ENCODE measurements at places on chromosomes 6 and 20. TPM values are rescaled to one million over a fixed set of nuclear protein-coding genes. Genes with fewer than 3 reads are reported as not detected.

GRCh38 chr6:33802186-33802958, 1.4 kb downstream of the MLN start:
- DNase-seq, result no peak

DNA sequence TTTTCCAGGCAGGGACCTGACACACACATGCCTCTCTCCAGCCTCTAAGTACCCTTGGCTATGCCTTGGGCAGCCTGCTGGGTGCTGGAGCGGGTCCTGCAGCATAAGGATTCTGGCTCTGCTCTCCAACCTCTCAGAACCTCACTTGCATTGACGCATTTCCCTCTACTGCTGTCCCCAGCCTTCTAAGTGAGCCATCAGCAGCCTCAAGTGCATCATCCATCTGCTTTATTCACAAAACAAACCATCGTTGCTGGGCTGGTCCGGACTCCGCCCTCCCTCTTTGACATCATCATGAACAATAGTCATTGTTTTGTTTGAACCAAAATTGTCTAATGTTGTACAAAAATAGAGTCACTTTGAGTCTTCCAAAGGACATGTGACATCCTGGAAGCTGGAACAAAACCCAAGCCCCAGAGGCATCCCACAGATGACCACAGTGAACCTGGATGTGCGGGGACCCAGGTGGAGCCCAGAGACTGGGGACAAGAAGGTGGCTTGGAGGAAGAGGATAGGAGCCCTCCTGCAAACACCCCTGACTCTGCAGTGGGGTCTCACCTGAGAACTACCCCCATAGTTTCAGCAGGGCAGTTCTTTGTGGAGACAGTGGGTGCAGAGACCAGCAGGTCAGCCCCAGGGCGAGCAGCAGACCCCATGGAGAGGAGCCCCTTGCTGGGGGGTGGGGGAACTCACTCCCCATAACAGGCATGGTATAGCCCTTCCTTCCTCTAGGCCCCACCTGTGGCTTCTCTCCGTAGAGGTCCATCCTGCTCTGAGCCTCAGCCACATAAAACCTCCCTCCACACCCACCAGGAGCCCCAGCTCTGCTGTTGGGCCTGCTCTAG, 230.1 kb downstream of the SYNDIG1 start:
- DNase-seq, result no peak

DNA sequence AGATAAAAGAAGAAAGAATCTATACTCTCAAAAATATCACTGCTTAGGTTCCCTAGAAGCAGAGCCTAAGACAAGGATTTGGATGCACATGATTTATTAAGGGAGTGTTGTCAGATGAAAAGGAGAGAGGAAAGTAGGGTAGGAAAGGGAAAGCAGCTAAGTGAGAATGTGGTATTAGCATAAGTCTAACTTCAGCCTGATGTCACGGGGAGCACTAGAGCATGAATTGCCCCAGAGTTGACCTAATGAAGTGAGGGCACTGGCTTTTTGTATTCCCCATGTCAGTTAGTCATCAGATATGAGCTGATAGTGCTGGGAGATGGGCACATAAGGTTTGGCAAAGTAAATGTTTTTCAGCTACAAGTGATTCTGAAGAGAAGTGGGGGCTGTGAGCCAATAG, 129.0 kb upstream of the THEMIS start:
- DNase-seq, result no peak

DNA sequence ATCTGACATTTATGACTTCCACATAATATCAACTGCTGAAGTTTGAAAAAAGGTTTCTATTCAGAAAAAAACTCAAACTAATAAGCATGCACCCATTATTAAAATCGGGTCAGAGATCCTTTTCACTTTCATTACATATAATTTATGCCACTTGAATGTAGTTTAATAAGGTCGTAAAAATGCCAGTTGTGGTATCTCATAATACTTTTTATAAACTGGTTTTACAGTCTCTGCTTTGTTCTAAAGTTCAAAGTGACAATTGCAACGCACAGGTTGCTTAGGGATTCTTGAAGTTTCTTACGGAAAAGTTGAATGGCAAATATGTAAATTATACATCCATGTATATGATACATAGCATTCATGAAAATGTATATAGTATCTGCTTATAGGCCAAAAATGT, 229.4 kb upstream of the CEP162 start:
- no peak for DNase-seq

GRCh38 chr6:156828280-156828703, 51.1 kb downstream of the ARID1B start:
- no peak for DNase-seq

- no peak for DNase-seq
Observed at GRCh38 chr20:64077876-64078551, 1.3 kb downstream of the RGS19 start.

DNA sequence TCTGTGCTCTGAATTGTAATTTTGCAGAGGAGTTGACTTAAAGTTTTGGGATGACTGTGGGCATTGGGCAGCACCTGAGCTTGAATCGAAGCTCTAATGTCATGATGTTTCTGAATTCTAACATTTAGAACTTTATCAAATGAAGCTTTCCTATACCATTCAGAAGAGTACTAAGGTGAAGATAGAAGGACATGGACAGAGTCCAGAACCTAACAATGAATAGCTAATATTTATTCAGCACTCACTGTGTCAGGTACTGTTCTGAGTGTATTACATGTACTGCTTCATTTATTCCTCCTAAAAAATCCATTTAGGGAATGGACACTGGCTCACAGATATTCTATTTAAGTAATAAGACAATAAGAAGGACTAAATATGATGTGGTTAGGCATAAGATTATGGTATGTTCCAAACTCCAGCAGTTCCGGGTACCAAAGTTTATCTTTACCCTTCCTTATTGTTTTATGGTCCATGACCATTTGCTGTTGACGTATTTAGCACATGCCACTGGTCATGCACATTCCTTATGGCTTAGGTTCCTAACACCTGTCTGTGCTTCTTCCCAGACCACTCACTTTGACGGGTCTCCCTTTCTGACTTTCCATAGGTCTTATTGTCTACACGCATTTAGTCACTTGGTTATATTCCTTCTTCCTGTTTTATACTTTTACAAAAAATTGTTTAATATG, 20.3 kb downstream of the BCKDHB start:
- DNase-seq, result no peak

GRCh38 chr6:711925-712324, 19.0 kb upstream of the EXOC2 start:
- no peak for DNase-seq

GRCh38 chr6:29793796-29794195, 33.8 kb upstream of the HLA-G start:
- no peak for DNase-seq

GRCh38 chr6:114592506-114592905, 249.7 kb upstream of the HS3ST5 start:
- DNase-seq, result no peak

- DNase-seq, result no peak
Observed at GRCh38 chr6:43887906-43888683, 118.1 kb downstream of the VEGFA start.

- no peak for DNase-seq
Observed at GRCh38 chr6:163900570-163900969, 486.1 kb downstream of the QKI start.

- DNase-seq, result no peak
Observed at GRCh38 chr6:168062346-168063289, 16.4 kb downstream of the FRMD1 start.

- no peak for DNase-seq
Observed at GRCh38 chr20:24787071-24787470, 162.0 kb upstream of the CST7 start.

DNA sequence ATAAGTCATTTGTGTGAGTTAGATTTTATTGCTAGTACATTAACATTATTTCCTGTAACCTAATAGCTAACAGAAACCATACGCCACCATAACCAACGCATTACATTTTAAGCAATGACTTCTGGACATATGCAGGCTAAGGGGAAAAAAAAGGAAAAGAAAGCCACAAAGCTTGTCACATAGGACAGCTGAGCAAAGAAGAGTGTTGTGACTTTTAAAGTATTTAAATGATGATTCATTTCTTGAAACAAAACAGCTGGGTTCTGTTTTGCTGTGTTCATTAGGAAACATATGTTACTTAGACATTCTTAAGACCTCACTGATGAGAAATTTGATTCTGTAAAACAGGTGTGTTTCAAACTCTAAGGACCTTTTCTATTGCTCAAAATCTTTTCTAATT, 171.4 kb downstream of the COL9A1 start:
- peak; percentile 19 for DNase-seq

DNA sequence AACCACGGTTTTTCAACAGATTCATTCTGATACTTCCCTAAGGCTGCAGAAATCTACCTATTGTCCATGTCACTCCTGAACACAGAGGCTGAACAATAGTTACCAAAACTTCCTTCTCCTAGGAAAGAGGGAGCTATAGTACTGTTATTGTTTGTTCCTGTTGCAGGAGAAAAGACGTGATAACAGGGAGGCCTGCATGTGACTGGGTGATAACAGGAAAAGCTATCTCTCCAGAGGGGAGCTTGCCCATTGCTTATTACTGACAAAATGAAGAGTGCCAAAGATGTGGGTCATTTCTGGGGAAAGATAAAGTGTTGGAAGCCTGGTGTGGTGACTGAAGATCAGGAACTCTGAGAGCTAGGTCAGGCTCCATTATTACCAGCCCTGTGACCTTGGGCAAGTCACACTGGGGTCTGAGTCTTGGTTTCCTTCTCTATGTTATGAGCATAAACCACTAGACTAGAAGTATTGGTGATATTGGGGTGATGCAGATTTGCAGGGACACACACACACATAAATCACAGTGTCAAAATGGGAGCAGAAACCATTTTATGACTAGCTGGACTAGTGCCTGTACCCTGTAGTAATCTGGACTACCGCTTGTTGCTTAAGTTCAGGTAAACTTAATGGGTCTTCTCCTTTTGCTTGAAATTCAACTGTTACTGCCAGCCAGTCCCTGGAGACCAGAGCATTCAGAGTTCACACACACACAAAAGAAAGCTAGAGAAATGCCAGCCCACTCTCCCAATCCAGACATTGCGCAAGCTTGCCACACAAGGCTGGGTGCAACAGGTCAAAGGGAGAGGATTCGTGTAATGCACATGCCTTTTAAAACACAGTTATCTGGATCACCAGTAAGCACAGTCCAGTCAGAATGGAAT, 136.0 kb upstream of the CNR1 start:
- no peak for DNase-seq

DNA sequence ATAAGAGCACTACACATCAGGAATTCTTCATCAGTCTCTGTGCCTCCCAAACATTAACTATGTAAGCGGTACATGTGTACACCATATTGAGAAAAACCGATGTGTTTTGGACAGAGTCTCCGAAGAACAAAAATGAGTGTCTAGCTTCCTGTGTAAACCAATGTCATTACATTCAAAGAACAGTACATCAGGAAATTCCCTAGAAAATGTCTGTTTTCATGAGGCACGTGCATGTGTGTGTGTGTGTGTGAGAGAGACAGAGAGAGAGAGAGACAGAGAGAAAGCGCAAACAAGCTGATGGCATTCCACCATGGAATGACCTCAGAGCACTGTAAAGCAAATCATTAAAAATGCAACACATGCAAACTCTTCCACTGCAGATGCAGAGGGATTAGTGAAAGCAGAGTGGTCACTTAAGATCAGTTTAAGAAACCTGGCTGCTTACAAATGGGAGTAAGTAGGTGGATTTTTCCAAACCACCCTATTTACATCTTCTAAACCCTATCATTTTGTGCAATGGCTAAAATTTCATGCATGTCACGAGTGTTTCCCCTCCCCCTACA, 133.9 kb downstream of the HIVEP2 start:
- no peak for DNase-seq

DNA sequence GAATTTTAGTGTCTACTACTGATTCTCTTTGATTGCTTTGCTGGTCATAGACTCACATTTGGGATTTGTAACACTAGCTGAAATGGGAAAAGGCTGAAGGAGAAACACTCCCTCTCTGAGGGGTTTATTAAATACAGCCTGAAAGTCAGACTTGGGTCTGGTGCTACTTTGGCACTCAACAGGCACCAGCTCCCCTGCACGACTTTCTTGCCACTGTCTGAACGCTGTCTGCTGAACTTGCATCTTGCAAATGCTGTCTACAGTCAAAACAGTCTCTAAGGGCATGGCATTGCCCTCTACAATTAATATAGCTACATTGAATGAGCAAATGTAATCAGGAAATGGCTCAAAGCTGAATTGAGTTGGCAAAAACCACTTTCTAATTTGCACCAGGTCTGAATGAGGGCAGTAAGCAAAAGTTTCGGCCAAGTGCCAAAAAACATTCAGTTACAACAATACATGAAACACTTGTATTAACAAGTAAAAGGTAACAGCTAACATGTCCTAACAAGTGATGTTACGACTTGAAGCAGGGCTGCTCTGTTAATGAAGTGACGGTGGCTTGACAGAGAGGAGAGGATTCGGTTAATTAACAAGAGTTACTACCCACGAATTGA, 119.5 kb downstream of the FOXC1 start:
- DNase-seq, result no peak

- DNase-seq, result no peak
Observed at GRCh38 chr20:50151034-50151743, 2.3 kb downstream of the PEDS1 start.

The MOXD1 gene
- 220 TPM for polyA plus RNA-seq

The MTFR2 gene
- polyA plus RNA-seq, result 3.2 TPM

The TFAP2B gene
- polyA plus RNA-seq, result 12.2 TPM

The EYA2 gene
- polyA plus RNA-seq, result 0.95 TPM

Measured in renal cortex interstitium (tissue), 15 donors.